ENCODE measurements at places on chromosomes 3 and 15.

DNA sequence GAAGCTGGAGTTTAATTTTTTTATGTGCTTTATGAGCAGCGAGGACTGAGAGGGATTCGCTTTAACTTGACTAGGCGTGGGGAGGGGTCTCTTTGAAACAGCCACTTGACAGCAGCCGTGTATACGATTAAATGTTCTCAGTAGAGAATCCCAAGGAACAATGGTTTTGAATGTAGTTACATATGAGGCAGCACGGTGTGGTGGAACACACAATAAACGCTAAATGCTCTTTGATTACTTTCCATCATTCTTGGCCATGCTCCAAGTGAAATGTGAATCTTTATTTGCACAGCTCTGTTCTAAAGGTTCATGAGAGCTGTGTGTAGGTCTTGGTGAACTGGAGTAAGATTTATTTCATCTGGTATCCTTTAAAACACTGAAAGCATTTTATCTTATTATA lies 251.4 kb upstream of the TGFBR2 start:
- DNase-seq = peak; percentile 31

DNA sequence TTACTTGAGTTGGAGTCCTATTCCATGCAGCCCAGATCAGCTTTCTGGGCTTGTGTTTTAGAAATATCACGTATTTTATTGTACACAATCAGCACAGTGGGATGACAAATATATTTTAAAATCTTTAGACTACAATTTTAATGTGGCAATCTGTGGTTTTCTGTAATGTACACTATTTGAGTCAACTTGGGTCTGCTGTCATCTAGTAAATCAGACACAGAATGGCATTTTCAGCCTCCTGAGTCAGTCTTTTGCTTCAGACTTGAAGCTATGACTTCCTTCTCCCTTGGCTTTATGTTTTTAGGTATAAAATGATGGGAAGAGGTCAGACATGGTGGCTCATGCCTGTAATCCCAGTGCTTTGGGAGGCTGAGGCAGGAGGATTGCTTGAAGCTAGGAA lies 232.1 kb downstream of the NECTIN3 start:
- peak; percentile 60 for DNase-seq

DNA sequence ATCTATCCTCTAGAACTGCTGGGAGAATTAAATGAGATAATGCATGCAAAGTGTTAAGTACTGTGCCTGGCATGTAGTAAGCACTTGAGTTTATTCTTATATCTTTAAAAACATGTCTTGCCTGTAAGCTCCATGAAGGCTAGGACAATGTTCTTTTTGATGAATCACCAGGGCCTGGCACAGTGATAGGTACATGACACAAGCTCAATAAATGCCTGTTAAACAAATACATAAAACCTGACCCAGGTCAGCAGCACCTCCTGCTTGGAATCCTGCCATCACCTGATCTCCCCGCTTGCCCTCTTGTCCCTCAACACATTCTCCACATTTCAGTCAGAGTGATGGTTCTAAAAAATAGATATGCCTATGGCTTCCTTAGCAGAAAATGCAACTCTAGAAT lies 186.8 kb downstream of the CHST2 start:
- no peak for DNase-seq

DNA sequence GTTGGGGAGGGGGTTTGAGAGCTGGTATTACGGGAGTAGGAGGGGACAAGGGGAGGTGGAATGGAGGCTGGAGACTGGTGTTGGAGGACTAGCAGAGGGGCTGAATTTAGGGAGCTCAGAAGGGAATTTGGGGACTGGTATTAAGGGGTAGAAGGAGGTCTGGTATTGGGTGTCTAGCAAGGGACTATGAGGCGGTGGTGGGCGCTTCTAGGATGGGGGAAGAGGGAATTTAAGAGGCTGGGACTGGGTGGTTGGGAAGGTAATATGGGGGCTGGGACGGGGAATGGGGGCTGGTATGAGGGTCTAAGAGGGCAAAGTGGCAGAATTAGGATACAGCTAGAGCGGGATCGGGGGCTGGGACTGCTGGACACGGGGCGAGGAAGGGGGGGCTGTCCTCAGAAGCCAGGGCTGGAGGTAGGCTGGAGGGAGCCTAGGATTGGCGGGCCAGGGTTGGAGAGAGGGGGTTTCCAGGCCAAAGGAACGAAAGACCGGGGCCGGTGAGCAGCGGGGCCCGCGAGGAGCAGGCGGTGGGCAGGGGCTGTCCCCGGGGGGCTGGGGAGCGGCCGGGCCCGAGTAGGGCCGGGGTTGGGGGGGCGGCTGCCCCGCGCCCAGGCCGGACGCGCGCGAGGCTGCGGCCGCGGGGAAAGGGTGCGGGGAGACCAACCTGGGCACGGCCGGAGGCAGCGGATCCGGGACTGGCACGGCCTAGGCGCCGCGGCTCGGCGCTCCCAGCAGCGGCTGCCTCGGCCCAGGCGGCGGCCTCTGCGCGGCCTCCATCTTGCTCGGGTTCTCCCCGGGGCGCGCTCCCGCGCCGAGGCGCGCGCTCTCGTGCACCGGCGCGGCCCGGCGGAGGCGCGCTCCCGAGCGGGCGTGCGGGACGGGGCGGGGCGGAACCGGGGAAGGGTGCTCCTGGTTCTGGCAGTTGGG lies at the start of gene LHFPL4:
TSS of gene LHFPL4 (minus strand) at position 802 of the 927 bp plus-strand sequence. CDS start 1,143 bp downstream, outside the sequence.
- DNase-seq = no peak

GRCh38 chr3:101725890-101726275 lies 1.5 kb downstream of the CEP97 start:
- no peak for DNase-seq

- no peak for DNase-seq
Observed at GRCh38 chr3:49803465-49804140, 542 bp downstream of the INKA1 start.

- DNase-seq = no peak
Observed at GRCh38 chr3:3240986-3241385, 61.5 kb upstream of the CRBN start.

DNA sequence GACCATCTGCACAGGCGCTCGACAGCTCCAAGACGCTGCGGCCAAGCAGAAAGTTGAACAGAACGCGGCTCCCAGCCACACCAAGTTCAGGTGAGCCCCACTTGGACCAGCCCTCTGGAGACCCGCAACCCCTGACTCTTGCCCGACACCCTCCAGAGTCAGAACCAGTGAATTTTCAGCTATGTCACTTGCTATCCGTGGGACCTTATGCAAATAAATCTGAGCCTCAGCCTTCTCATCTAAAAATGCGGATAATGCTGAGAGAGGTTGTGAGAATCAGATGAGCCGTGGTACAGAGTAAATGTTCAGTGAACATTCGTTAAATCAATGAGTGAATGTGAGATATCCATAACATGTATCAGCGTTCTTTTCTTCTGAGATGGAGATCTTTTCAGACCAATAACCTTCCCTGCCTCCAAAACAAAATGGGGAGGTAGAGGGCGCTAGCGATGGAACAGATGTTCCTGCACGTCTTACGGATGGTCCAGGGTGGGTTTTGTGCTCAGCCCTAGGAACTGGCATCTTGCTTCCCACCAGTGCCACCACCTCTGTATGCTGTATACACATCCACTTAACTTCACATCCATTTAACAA lies 524 bp downstream of the MRPS11 start:
- no peak for DNase-seq

DNA sequence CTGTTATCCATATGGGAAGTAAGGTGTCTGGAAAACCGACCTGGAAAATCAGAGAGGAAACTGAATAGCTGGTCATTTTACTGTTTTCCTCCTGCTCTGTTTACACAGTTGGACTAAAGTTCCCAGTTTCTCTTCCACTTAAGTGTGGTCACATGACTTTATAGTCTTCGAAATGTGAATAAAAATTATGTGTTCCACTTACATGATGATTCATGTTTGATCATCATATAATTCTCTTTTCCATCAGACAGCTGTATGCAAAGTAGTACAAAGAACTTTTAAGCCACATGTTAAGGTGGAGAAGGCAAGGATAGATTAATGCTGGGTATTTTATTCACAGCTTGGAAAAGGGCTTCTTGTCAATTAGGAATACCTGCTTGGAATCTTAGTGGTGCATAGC lies 525.5 kb upstream of the BCHE start:
- no peak for DNase-seq

DNA sequence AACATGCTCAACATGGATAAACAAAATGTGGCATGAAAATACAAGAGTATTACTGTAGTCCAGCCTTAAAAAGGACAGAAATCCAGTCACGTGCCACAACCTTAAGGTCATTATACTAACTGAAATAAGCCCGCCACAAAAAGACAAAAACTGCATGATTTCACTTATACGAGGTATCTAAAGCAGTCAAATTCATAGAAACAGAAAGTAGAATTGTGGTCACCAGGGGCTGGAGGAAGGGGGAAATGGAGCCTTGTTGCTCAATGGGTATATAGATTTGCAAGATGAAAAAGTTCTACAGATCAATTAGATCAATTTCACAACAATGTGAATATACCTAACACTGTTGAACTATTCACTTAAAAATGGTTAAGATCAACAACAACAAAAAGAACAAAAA lies 7.4 kb downstream of the GLB1 start:
- no peak for DNase-seq

GRCh38 chr3:100402891-100403290 lies 1.6 kb downstream of the LNP1 start:
- DNase-seq = no peak

- DNase-seq = no peak
Observed at GRCh38 chr15:41567261-41567660, 8.2 kb downstream of the TYRO3 start.

DNA sequence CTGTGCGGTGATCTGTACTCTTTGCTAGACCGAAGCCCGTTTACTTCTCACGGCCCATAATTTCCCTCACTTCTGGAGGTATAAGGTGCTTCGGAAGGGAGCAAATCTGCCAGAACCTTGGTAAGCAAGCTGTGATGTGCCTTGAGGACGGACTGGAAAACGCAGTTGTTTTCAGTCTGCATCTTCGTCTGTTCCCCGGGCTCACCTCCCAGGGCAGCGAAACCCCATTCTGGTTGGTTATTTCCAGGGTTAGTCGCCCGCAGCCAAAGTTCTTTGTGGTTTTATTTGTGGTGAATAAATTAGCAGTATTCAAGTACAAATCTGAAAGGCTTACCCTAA lies 401 bp downstream of the RAMAC start:
- DNase-seq = no peak

DNA sequence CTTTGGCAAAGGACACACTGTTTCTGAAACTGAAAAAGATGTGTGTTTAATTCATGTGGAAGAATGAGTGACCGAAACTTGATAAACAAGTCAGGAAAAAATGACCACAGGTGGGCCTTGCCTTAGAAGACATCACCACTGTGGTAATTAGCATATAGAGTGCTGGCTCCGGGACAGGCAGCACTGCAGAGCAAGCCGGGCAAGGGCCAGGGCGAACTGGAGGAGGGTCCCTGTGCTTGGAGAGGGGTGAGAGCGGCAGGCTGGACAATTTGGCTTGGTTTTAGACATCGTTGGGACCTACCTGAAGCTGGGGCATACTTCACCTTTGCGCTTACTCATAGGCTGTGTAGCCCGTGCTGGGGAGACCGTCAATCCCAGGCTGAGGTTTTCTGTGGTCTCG lies 8.2 kb downstream of the RTP3 start:
- DNase-seq = no peak

- DNase-seq = no peak
Observed at GRCh38 chr3:159971311-159971710, 17.3 kb upstream of the IL12A start.

GRCh38 chr3:191269289-191270085 lies 59.7 kb upstream of the CCDC50 start:
- no peak for DNase-seq

- peak; percentile 64 for DNase-seq
Observed at GRCh38 chr3:172520301-172520831, 2.9 kb downstream of the TNFSF10 start.

DNA sequence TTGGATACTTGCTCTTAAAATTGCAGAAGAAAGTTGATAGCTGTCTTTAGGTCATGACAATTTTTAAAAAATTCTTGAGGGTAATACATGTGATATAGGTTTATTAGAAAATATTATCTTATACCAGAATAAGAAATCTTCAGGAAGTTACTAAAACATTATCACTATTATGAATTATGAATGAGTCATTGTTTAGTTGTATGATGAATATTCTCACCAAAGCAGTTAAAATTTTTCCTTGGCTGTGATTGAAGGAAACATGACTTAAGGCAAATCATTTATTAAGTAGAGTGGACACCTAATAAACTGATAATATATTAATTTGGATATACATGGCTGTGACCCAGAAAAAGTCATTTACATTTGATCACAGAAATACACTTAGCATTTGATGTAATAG lies 30.1 kb downstream of the APPL1 start:
- DNase-seq = no peak

DNA sequence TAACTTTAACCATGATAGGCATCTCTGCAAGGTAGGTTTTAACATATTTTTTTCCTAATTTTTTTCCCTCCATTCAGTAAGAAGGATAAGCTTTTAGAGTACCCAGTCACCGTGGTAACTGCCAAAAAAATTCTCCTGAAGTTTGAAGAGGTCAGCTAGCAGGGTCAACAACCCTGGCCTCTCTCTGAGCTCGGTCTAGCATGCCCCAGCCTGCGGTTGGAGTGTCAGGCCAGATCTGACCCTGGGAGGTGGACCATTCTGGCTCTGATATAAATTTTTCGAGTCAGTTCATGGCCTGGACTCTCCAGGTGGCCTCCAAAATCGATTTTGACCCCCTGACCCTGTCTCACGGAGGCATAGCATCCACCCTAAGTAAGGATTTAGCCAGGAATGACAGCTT lies 29.7 kb downstream of the SOX2 start:
- no peak for DNase-seq

DNA sequence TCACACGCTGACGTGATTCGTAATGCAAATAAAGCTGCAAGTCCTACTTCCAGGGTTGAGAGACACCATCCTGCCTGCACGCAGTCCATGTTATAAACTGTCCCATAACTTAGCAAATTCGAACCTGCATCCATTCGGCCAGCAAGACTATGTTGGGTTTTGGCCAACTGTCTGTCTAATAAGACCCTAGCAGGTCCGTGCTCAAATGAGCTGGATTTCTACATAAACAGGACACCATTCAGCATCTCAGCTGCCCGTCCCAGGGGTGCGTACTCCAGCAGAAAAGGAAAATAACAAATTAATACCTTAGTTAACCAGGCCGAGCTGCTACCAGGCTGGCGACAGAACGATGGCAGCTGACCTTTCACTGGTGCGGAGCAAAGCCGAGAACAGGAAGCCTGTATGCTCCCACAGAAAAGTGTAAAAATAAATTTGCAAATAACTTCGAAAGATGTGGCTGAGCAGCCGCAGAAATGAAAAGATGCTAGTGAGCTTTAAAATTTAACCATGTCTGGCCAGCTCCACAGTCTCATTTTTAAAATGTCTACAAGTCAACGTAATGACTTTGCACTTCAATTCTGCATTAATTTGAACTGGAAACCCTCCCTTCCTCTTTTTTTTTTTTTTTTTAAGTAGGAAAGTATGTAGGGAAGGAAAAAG lies 97.1 kb upstream of the SNRPA1 start:
- no peak for DNase-seq

DNA sequence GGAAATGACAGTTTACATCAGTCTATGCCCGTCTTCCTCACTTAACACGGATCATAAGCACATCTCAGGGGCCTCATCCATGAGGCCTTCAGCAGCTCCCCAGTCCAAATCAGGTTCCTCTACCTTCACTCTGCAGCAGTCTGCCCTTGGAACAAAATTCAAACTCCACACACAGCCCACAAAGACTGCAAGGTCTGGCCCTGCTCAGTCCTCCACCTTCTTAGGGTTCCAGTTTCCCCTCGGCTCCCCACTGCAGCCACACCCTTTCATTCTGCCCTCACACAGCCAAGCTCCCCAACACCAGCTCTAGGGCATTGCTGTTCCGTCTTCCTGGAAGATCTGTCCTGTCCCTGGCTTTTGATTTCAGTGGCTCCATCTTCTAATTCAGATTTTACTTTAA lies 95.2 kb upstream of the IQSEC1 start:
- DNase-seq = no peak

Measured in skeletal muscle cell (primary cell).